ENCODE measurements at places on chromosomes 3 and 15.

- DNase-seq: no peak
Observed at GRCh38 chr15:79620112-79620857, 188.1 kb downstream of the MINAR1 start.

DNA sequence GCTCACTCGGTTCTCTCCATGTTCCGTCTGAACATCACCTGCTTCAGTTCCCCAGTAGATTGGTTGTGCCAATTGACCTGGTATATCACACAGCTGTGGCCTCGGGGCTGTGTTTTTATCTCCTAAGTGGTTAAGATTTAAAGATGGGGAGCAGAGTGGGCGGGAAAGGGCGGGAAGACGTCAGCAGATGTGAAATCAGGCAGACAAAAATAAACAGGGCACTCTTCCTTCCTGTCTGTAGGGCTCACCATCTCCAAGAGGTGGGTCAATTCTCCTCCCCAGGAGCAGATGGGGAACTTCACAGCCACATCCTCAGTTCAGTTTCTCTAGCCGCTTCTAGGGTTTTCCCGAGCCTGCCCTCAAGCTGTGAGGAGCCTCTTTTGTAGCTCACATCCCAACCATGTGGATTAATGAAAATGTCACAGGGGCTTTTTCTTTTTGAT, 26.8 kb upstream of the LIMD1 start:
- DNase-seq: no peak

DNA sequence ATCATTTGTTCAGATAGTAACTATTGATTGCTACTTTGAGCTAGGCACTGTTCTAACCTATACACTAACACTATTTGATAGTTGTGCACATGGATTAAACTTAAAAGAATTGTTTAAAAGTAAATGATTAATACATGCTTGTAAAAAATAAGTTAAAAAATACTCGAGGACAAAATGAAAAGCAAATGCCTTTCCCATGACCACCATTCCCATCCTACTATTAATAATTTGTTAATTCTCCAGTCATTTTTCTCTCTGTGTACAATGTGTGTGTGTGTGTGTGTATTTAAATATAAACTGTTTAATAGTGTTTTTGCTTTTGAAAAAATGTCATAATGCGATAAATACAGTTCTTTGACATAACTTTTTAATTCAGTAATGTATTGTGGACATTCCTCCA, 78.7 kb upstream of the KCNMB2 start:
- no peak for DNase-seq

DNA sequence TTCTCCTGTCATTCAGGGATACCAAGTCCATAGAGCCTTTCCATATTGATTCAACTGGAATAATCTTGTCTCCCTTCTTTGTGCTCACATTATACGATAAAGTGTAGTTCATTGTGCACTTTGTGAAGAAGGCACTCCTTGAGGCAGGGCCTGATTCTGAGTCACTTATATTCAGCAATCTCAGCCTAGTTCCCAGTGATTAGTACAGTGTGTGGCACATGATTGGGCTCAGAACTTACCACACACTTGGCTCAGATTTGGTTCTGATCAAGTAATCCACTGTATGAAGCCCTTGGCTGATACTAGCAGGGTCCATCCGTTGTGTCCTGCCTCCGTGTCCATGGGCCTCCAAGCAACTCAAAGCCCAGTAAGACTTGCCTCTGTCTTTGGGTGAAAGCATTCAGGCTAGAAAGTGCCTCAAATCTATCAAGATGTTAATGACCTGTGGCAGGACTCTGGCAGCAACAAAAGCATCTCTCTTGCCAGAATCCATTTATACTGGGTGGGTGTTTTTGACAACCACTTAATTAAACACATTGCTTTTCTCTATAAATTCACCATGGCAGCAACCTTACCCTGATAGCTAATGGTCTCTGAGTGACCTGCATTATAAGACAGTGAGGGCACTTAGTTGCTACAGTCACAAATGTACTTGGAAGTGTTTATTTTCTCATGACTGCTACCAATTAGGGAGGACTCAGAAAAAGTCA, 51.3 kb downstream of the TPRG1 start:
- DNase-seq: no peak

GRCh38 chr3:32305361-32305876, 66.9 kb downstream of the CMTM8 start:
- no peak for DNase-seq

- DNase-seq: no peak
Observed at GRCh38 chr3:59464187-59464586, 414.4 kb upstream of the CFAP20DC start.

DNA sequence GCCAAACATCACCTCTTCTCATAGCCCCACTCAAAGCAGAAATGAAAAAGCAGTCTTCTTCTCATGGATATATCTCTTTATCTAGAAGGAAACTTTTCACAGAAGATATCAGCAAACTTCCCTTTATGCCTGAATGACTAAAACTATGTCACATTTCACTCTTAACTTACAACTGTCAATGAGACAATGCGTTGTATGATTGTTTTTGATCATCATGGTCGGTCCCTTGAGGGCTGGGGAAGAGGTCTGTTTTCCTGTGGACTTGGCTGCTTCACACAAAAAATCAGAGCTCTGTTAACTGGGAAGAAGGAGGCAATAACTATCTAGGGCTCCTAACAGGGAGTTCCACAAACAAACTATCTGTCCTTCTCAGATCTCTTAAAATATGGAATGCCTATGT, 5.1 kb downstream of the NLGN1 start:
- no peak for DNase-seq

- DNase-seq: no peak
Observed at GRCh38 chr3:185934767-185935464, 2.9 kb downstream of the TRA2B start.

GRCh38 chr3:73633916-73634344, 9.2 kb upstream of the PDZRN3 start:
- DNase-seq: no peak

DNA sequence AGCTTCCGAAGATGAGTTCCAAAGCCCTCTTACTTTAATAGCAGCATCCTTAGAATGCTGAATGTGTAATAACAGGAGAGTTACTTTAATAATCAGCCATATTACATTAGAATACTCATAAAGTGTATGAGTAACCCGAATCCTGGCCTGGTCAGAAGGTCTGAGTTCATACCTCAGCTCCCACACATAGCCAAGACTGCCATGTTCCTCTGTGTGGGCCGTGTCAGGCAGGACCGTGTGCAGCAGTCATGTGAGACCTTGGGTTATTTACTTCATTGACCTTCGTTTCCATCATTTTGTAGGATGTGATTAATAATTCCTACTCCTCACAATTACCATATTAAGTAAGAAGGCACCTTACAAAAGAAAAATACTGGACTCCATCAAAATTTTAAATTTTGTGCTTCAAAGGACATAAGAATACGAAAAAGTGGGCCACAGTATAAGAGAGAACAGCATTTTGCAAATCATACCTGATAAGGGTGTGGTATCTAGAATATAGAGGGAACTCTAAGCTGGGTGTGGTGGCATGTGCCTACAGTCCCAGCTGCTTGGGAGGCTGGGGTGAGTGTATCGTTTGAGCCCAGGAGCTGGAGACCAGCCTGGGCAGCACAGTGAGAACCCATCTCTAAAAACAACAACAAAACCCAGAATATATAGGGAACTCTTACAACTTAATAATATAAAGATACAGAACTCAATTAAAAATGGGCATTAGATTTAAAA, 163.4 kb downstream of the ATG7 start:
- DNase-seq: no peak

DNA sequence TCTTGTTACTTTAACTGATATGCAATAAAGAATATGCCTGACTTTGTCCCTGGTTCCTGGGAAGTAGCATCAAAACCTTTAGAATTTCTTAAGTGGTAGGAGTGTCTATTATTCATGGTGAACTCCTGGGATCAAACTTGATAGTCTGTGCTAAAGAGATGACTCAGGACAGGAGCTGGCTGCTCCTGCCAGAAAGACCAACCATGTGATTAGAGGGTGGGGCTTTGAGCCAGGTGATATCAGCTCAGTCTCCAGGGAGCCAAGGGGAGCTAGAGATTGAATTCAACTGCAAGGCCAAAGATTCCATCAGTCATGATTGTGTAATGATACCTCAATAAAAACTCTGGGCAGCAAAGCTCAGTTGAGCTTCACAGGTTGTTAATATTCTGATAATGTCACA, 20.6 kb upstream of the TMC3 start:
- no peak for DNase-seq

DNA sequence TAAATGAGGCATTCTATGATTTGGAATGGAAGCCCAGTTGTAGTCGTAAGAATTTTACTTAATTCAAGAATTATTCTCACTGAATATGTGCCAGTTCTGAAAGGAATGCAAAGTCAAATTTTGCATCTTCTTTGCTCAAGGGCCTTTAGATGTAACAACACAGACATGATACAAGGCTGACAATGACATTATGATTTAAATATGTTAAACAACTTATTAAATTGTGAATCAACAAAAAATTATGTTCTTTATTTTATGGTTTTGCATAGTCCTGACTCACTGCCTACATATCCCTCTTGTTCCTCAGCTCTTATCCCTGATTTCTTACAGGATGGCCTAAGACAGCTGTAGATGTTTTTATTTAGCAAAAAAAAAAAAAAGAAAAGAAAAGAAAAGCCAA, 170.9 kb upstream of the NR2E3 start:
- DNase-seq: no peak

DNA sequence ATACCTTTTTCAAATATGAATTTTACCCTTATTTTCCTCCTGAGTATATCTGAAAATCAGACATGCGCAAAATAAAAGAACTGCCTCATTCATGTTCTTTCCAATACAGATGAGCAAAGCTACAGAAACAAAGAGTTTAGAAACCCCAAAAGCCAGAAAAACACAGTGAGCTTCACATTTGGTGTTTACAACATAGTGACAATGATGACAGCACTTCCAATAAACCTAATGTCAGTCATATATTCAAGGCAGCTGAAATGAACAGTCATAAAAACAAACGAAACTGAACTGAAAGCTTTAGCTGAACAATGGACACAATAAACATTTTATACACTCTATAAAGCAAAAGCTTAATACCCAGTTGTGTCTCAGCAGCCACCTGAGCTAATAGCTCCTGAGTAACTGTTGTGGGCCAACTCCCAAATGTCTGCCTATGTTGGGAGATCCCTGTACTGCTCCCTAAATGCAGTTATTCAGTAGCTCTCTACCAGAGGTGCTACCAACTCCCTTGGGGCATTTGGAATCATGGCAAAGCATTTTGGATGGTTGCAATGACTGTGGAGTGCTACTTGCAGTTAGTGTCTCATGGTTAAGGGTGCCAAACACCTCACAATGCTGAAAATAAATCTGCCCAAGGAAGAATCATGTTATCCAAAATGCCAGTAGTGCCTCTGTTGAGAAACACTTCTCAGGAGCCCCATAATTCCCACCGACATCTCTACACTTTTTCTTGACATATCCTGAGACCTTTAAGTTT, 131.5 kb downstream of the TGFBR2 start:
- no peak for DNase-seq

GRCh38 chr3:165884518-165884917, 47.3 kb upstream of the BCHE start:
- DNase-seq: no peak

DNA sequence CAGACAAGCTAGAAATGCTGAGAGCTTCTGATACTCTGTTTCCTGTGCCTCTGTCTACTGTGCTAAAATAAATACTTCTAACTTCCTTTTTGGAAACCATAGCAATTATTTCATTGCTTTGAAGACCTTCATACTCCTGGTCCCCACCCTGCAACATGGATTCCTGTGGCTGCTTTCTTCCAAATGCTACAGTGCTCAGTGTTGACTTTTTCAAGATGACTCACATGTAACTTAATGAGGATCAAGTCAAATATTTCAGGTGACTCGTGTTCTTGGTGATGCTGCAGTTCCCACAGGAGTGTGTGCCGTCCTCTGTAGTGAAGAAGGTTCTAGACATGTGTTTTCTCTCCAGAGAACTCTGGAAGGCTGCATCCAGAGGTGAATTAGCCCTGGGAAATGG, 288.6 kb downstream of the CLSTN2 start:
- no peak for DNase-seq

DNA sequence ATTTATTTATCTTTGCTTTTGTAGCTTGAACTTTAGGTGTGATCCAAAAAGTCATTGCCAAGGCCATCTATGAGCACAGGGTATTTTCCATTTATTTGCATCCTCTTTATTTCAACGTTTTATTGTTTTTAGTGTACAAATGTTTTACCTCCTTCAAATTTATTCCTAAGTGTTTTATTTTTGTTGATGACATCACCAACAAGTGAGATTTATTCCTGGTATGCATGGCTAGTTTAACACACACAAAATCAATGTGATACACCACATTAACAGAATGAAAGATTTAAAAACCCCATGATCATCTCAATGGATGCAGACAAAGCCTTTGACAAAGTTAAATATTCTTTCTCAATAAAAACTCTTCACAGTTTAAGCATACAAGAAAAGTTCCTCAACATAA, 66.3 kb upstream of the CHRM5 start:
- DNase-seq: no peak

DNA sequence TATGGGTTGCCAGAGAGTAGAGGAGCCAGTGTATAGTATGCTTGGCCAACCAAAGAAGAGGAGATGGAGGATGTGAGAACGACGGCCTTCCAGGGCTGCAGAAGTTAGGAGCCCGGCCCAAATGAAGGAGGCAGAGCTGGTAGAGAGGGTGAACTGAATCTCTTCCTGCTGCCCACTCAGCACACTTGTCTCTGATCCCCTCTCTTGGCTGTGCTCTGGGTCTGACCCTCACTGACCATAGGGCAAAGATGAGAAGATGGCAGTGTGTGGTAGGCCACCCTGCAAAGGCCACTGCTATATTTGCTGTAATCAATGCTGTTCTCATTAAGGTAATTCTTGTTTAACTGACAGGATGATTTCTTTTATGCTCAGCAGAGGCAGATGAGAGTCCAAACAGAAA, 256.0 kb downstream of the OCA2 start:
- DNase-seq: no peak

- DNase-seq: no peak
Observed at GRCh38 chr15:38048001-38048455, 113.6 kb downstream of the TMCO5A start.

GRCh38 chr15:38438031-38438986, 15.6 kb upstream of the FAM98B start:
- no peak for DNase-seq

GRCh38 chr3:52722491-52722890, 16.6 kb downstream of the SPCS1 start:
- DNase-seq: no peak

- no peak for DNase-seq
Observed at GRCh38 chr3:196843435-196844110, 24.1 kb upstream of the SENP5 start.

DNA sequence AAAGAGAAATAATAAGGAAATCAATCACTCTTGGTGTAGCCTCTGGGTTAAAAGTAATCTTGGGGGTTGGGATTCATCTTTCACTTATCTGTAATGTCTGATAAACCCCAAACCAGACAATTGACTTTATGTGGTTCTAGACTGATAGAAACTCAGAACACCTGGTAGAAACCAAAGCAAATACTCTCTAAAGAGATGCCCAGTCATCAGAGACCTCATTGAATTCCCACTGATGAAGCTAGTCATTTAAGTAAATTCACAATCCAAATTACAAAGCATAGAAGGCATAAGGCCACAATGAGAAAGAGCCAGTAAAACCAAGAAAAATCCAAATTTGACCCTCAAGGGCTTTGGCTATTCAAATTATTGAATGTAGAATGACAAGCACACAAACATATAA, 250.6 kb downstream of the MBNL1 start:
- DNase-seq: no peak

- DNase-seq: no peak
Observed at GRCh38 chr3:72242326-72242725, 457.4 kb upstream of the PROK2 start.

GRCh38 chr3:49132073-49132436, 795 bp downstream of the LAMB2 start:
- DNase-seq: no peak
